Vein endothelial cell (primary cell): ENCODE measurements at places on chromosomes 2 and 18. TPM values are rescaled to one million over a fixed set of nuclear protein-coding genes. Genes with fewer than 3 reads are reported as not detected.

The ITGAV gene
- 284 and 439 TPM in 2 replicates for total RNA-seq

The ONECUT2 gene
- under 0.01 TPM in 2 replicates for total RNA-seq

The XRCC5 gene
- 267 and 360 TPM in 2 replicates for total RNA-seq

The L3MBTL4 gene
- total RNA-seq: 0.33 and 0.38 TPM in 2 replicates

The FKBP1B gene
- 10.1 and 10.2 TPM in 2 replicates for total RNA-seq

The G6PC2 gene
- total RNA-seq: not detected in 2 replicates

The CYS1 gene
- 0.33 TPM in 1 of 2 replicates, not detected in the other for total RNA-seq

The GAREM2 gene
- total RNA-seq: 1.5 and 7.2 TPM in 2 replicates

The CERKL gene
- not detected in 2 replicates for total RNA-seq

The UPP2 gene
- not detected in 2 replicates for total RNA-seq

The LDAH gene
- 11.4 and 30.0 TPM in 2 replicates for total RNA-seq

The RAPGEF4 gene
- 12.4 and 13.9 TPM in 2 replicates for total RNA-seq

The HOXD10 gene
- 2.2 and 2.3 TPM in 2 replicates for total RNA-seq

The C1QL2 gene
- not detected in 2 replicates for total RNA-seq

The KANSL1L gene
- total RNA-seq: 11.4 and 16.7 TPM in 2 replicates

The MC4R gene
- not detected in 2 replicates for total RNA-seq

The ADRA2B gene
- under 0.01 TPM in 1 of 2 replicates, not detected in the other for total RNA-seq

The KIF3C gene
- total RNA-seq: 19.1 and 23.2 TPM in 2 replicates
